ENCODE measurements at places on chromosomes 7 and 10. TPM values are rescaled to one million over a fixed set of nuclear protein-coding genes. Genes with fewer than 3 reads are reported as not detected.

The METTL27 gene
- 11.5 TPM for total RNA-seq

The WNT8B gene
- total RNA-seq = 0.03 TPM

The MKX gene
- total RNA-seq = not detected

The C10orf67 gene
- total RNA-seq = 0.17 TPM

The AGAP5 gene
- total RNA-seq = 2.9 TPM

The OPN4 gene
- total RNA-seq = not detected

The PDZD7 gene
- 1.4 TPM for total RNA-seq

The PNLIPRP2 gene
- not detected for total RNA-seq

The GPRIN2 gene
- total RNA-seq = 37.6 TPM

The FFAR4 gene
- total RNA-seq = 0.14 TPM

The NSUN5 gene
- 64.5 TPM for total RNA-seq

The SPDYE6 gene
- total RNA-seq = not detected

The HHEX gene
- total RNA-seq = 14.7 TPM

The BBS9 gene
- total RNA-seq = 3.6 TPM

The ZCWPW1 gene
- 1.6 TPM for total RNA-seq

The EVX1 gene
- not detected for total RNA-seq

The C1QL3 gene
- total RNA-seq = not detected

The SLC26A4 gene
- total RNA-seq = 0.02 TPM

Measured in A549 treated with CORT108297 at 1 μM for 4 hours (cell line).